Stimulated activated CD4-positive, alpha-beta T cell treated with anti-CD3 and anti-CD28 coated beads, Interleukin-1b, Interleukin-23, amount 100 ng/mL, for 4 hours (primary cell): ENCODE measurements at places on chromosomes 5 and 9.

DNA sequence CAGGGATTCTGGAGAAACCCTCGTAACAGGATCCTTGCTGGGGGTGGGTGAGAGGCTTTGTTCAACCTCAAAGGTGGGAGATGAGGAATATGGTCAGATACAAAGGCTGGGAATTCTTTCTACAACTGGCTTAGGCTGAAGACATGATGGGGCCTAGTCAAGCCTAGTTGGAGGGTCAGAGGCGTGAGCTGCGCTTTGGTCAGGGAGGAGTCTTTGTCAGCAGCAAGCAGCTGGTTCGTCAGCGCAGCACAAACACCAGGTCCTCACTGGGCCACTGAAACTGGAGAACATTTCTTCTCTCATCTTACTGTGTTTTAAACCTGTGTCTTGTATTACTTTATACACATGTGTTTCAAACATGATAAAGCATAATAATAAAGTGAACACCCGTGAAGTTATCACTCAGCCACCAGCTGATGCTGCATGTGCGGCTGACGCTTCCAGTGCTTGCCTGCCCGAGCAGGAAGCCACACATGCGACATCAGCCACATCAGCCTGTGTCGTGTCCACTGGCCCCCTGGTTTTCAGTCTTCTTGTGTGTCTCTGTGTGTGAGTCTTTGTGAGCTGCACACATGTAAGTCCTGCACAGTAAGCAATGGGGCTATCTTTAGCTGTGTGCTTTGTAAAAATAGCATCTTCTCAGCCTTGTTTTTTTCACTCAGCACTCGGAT, 81.5 kb downstream of the WNK2 start:
- DNase-seq: no peak

GRCh38 chr5:171874234-171874633, 88.6 kb downstream of the SMIM23 start:
- no peak for DNase-seq

GRCh38 chr5:71903808-71904207, 184.7 kb downstream of the CARTPT start:
- no peak for DNase-seq

- no peak for DNase-seq
These were observed 78.4 kb upstream of the TMEM252 start for GRCh38 chr9:68619072-68619471.

DNA sequence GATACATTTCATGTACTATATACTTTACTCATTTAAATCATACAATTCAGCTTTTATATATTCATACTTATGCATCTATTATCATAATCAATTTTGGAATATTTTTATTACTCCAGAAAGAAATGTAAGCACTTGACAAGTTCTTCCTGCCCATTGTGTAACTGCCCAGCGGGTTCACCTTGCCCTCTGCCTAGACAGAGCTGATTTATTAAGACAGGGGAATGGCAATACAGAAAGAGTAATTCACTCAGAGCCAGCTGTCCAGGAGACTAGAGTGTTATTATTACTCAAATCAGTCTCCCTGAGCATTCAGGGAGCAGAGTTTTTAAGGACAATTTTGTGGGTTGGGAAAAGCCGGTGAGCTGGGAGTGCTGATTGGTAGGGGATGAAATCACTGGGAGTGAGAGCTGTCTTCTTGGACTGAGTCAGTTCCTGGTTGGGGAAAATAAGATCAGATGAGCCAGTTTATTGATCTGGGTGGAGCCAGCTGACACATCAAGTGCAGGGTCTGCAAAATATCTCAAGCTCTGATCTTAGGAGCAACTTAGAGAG, 16.1 kb upstream of the SPIN1 start:
- DNase-seq: no peak

GRCh38 chr9:27672718-27673117, 99.4 kb upstream of the C9orf72 start:
- DNase-seq: no peak

DNA sequence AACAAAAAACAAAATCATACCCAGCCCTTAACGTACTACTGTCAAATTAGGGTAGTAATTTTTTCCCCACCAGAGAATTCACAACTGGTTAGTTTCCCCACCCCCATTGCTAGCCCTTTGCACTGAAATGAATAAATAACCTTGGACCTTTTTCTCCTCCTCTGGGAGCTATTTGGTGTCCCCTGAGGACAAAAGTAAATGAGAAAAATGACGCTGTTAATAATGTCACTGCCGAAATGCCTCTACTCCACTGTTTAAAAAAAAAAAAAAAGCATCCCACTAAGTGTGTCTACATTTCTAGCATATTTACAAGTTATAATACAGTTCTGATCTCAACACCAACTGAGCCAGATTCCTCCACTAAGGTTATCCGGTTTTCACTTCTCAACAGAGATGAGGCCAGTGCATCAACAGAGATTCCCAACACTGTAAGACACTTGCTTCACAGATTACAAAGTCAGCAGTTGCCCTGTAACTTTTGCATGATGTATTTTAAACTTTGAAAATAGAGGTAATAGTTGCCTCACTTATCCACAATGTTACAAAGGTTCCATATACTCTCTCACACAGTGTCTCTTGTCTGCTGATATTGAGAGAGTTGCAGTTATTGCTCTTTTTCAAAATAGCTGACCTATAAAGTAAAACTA, 5.1 kb upstream of the NFIB start:
- DNase-seq: no peak

DNA sequence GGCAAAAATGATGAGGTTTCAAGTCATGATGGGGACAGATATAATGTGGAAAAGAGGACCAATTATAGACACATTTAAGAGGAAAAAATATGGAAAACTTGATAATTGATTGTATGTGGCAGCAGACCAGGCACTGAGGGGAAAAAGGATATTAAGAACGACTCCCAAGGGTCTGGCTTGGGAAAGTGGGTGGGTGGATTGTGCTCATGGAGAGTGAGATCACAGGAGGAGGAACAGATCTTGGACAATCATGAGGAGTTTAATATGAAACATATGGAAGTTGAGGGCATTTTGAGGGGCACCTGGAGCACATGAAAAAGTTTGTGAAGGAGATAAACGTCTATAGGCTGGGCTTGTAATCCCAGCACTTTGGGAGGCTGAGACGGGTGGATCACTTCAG, 454.3 kb upstream of the KLF4 start:
- DNase-seq: no peak
